ENCODE measurements at places on chromosomes 13 and 19. TPM values are rescaled to one million over a fixed set of nuclear protein-coding genes. Genes with fewer than 3 reads are reported as not detected.
A peak's percentile ranks its signal among the peaks of the same experiment; 100 is the strongest.

The C13orf46 gene
- total RNA-seq, result 27.0 TPM

The RASAL3 gene
- total RNA-seq, result 138 TPM

The ZNF382 gene
- total RNA-seq, result 20.2 TPM

The WTIP gene
- 0.08 TPM for total RNA-seq

The KLHL1 gene
- not detected for total RNA-seq

The IGFL1 gene
- not detected for total RNA-seq

The ZIM2 gene
- total RNA-seq, result not detected

The UPK1A gene
- 1.3 TPM for total RNA-seq

The ATP8A2 gene
- 2.4 TPM for total RNA-seq

The ZNF677 gene
- total RNA-seq, result 24.8 TPM

The TMEM59L gene
- not detected for total RNA-seq

GRCh38 chr13:46613409-46614049 is 60.6 kb downstream of the LRCH1 start:
- no peak overlapping the region for H3K4me3 ChIP-seq
- H3K4me1 ChIP-seq, result no peaks in the 10 kb centered on the region

DNA sequence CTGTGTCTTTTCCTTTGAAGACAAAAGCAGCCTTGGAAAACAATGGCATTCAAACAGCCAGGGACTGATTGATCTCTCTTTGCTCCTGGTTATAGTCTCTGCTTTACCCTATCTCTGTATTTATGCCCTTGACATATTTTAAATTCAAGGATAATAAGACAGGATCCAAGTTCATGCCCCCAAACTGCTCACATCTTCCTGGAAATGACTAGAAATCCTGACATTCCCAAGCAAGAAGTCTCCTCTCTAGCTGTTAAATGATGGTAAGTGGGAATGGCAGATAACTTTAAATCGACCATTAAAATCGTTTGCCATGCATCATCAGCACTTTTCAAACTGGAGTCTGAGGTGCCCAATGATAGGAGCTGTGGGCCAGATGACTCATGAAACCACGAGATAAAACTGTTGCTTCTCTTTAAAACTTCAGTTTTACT is 435.6 kb downstream of the FOXO1 start:
- no peak for DNase-seq
- H3K27me3 ChIP-seq, result no peaks in the 10 kb centered on the region
- no peaks in the 10 kb centered on the region for H3K36me3 ChIP-seq

- no peak overlapping the region for H3K4me3 ChIP-seq
- H3K36me3 ChIP-seq, result no peaks in the 10 kb centered on the region
- peaks cover 10% of the 10 kb centered on the region for H3K4me1 ChIP-seq
- H3K27me3 ChIP-seq, result no peaks in the 10 kb centered on the region
- DNase-seq, result no peak
Observed at GRCh38 chr13:110875241-110875640, 39.6 kb downstream of the ANKRD10 start.

DNA sequence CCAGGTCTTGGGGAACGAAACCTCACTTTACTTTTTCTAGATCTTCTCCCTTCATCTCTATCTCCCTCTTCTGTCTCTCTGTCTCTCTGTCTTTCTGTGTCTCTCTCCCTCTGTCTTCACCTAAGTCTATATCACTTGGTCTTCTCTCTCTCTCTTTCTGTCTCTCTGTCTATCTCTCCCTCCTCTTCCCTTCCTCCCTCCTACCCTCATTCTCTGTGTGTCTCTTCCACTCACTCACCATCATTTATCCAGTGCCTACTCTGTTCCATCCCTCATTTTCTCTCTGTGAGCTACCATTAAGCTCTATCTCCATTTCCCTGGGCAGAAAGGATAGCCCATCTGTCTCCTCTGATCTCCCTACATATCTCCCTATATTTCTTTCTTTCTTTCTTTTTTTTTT is 32.2 kb upstream of the FBL start:
- H3K27me3 ChIP-seq, result no peaks in the 10 kb centered on the region
- H3K4me3 ChIP-seq, result no peak overlapping the region
- H3K27ac ChIP-seq, result no peak overlapping the region

DNA sequence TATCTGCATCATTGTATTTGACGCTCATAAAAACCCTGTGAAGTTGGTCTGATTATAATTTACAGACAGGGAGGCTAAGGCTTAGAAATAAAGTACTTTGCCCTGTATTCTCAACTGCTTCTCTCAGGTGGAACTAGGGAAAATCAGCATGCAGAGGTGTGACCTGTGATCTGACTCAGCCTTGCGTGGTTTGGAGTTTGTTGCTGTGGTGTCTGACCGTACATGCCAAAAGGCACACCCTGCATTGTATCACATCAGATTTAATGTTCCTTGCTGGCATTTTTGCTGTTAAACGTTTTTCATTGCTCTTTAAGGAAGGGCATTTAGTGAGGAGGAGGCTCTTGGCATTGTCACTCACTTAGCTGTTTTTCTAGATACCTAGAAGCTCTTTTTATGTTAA is 58.8 kb upstream of the C1QTNF9B start:
- H3K4me3 ChIP-seq, result no peak overlapping the region
- H3K4me1 ChIP-seq, result no peaks in the 10 kb centered on the region
- H3K27ac ChIP-seq, result no peak overlapping the region
- no peaks in the 10 kb centered on the region for H3K27me3 ChIP-seq

DNA sequence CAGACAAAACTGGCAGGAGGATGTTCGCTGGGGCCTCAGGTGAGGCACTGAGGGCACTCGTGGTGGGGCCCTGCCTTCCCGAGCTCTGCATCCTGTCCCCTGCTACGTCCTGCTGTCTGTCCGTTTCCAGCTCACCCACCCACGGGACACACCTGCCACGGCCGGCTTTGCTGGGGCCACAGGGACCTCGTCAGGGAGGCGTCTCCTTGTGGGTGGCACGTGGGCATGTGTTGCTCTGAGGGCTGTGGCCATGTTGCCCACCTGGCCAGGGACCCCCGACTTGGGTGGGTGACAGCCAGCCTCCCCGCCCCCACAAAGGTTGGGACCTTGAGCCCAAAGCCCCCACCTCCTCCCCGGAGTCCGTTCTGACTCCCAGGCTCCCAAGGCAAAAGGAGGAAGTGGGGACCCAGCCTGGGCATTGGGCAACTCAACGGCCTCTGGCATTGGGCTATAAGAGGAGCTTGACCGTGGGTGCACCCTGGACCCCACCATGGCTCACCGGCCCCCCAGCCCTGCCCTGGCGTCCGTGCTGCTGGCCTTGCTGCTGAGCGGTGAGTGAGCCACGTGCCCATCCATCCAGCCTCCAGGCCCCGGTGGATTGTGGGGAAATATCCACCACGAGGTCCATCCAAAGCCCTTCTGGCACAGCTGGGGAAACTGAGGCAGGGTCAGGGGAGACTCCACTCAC is at the start of gene PRTN3:
Gene PRTN3 (plus strand): TSS at position 481 of the 688 bp plus-strand sequence. CDS start 10 bp downstream, at position 491.
- no peaks in the 10 kb centered on the region for H3K4me1 ChIP-seq
- H3K27ac ChIP-seq, result no peak within 1 kb of the TSS

GRCh38 chr13:76992548-76993001 is 694 bp downstream of the CLN5 start:
- no peak for DNase-seq
- peak overlapping the region; percentile 96 for H3K27ac ChIP-seq
- peaks cover 12% of the 10 kb centered on the region for H3K4me1 ChIP-seq

DNA sequence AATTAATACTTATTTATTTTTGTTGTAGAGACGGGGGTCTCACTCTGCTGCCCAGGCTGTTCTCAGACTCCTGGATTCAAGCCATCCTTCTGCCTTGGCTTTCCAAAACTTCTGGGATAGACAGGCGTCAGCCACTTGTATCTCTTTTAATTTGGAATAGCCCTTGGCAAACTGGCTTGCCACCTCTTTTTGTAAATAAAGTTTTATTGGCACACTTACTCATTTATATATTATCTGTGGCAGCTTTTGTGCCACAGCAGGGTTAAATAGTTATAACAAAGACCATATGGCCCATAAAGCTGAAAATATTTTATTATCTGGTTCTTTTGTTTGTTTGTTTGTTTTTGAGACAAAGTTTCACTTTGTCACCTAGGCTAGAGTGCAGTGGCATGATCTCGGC is 30.5 kb downstream of the BBC3 start:
- no peak overlapping the region for H3K4me3 ChIP-seq
- no peak overlapping the region for H3K27ac ChIP-seq
- no peaks in the 10 kb centered on the region for H3K27me3 ChIP-seq
- H3K36me3 ChIP-seq, result peaks cover 7% of the 10 kb centered on the region

DNA sequence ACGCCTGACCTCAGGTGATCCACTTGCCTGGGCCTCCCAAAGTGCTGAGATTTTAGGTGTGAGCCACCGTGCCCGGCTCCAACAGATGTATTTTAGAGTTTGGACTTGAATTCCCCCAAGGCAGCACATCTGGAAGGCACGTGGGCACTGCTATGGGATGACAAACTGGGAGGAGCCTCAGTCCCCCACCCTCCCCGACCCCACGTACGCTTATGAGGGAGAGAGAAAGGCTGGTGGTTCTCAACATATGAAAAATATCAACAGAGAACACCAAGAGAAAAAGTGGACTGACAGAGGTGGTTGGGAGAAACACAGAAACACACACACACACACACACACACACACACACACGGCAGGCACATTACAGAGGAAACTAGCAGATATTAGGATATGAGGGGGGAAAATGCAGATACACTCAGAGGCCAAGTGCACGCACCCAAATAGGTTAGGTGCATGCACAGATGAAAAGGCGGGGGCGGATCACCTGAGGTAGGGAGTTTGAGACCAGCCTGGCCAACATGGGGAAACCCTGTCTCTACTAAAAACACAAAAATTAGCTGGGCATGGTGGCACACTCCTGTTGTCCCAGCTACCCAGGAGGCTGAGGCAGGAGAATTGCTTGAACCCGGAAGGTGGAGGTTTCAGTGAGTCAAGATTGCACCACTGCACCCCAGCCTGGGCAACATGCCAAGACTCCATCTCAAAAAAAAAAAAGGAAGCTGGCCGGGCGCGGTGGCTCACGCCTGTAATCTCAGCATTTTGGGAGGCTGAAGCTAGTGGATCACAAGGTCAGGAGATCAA is 3.2 kb downstream of the STX10 start:
- DNase-seq, result no peak
- peaks cover 11% of the 10 kb centered on the region for H3K4me1 ChIP-seq

DNA sequence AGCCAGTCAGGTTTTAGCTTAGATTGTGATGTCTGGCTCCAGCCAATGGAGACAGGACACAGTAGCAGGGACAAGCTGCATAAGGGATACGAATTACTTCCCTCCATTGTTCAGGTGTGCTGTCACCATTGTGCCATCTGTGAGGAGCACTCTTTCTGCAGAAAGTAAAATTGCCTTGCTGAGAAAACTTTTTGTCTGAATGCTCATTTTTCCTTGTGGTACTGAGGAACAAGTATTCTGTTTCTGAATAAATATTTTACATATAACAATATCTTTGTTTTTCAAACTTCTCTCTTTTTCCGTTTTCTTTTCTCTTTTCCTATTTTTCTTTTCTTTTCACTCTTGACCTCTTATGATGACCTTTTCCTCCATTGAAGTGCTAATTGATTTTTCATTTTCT is 10.2 kb downstream of the SLC10A2 start:
- no peaks in the 10 kb centered on the region for H3K36me3 ChIP-seq
- no peak overlapping the region for H3K4me3 ChIP-seq
- no peak overlapping the region for H3K27ac ChIP-seq
- no peak for DNase-seq
- no peaks in the 10 kb centered on the region for H3K4me1 ChIP-seq

DNA sequence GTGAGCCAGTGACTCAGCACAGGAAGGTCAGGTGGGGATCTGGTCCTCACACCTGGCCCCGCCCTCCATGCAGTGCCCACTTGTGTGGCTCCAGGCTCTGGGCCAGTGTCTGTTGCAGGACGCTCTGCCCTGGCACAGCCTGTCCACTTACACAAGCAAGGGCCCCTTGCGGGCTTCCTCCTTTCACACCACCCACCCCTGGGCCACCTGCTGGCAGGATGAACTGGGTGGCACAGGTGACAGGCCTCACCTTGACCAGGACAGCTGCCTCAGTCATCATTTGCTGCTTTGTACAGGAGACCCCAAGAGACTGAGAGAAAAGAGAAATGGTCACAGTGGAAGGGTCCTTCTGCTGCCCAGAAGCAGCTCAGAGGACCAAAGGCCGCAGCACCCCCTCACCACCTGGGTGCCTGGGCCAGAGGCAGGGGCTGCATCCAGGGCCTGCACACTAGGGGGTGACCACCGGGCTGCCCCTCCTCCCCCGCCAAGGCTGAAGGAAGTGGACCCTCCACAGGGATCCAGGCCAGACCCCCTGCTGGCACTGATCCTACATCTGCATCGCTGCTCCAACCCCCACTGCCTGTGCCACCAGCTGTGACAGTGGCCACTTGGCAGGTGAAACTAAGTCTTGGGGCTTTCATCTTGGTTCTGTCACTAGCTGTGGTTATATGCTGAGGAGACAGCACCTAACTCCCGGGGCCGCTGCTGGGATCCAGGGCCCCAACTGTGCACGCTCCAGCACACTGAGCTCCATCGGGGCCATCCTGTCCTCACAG is 110.3 kb downstream of the TUBA3C start:
- no peak overlapping the region for H3K27ac ChIP-seq
- no peak overlapping the region for H3K4me3 ChIP-seq
- no peak for DNase-seq
- no peaks in the 10 kb centered on the region for H3K36me3 ChIP-seq
- no peaks in the 10 kb centered on the region for H3K4me1 ChIP-seq

DNA sequence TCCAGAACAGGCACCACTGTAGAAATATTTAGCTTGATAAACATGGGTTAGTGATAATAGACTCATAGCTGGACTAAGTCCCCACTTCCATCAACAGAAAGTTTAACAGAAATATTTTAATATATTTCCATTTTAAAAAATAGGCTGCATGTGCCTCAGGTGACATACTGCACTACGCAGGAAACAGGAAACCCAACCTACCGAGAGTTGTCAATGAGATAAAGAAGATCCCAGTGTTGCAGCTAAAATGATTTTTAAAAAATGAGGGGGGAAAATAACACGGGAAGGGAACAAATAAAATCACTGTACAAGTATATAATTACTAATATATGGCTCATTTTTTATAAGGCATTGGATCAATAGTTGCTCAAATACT is 154.8 kb downstream of the TBC1D4 start:
- H3K36me3 ChIP-seq, result no peaks in the 10 kb centered on the region
- peak overlapping the region; percentile 71 for H3K4me3 ChIP-seq
- peaks cover 22% of the 10 kb centered on the region for H3K4me1 ChIP-seq

DNA sequence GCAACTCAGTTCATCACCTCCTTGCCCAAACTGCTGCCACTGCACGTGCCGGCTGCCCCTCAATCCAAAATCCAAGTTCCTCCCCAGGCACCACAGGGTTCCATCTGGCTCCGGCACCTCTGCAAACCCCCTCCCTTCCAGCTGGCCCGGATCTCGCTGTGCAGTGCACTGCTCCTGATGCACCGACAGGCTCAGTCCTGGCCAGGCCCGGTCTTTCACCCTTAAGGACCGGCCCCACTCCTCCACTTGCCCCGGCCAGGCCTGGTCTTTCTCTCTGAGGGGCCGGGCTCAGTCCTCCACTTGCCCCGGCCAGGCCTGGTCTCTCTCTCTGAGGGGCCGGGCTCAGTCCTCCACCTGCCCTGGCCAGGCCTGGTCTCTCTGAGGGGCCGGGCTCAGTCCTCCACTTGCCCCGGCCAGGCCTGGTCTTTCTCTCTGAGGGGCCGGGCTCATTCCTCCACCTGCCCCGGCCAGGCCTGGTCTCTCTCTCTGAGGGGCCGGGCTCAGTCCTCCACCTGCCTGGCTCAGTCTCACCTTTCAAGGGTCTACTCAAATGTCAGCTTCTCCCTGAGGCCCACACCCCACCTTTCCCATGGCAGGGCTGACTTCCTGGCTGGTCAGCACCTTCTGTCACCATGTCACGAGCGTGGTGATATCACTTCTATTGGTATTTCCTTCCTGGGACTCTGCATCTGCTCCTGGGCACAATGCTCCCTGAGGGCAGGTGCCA is 6.9 kb downstream of the ZNF787 start:
- DNase-seq, result no peak
- H3K27ac ChIP-seq, result no peak overlapping the region
- H3K27me3 ChIP-seq, result no peaks in the 10 kb centered on the region

Measured in naive thymus-derived CD4-positive, alpha-beta T cell (primary cell).